ENCODE measurements at places on chromosomes 2 and 18.
A peak's percentile ranks its signal among the peaks of the same experiment; 100 is the strongest.

DNA sequence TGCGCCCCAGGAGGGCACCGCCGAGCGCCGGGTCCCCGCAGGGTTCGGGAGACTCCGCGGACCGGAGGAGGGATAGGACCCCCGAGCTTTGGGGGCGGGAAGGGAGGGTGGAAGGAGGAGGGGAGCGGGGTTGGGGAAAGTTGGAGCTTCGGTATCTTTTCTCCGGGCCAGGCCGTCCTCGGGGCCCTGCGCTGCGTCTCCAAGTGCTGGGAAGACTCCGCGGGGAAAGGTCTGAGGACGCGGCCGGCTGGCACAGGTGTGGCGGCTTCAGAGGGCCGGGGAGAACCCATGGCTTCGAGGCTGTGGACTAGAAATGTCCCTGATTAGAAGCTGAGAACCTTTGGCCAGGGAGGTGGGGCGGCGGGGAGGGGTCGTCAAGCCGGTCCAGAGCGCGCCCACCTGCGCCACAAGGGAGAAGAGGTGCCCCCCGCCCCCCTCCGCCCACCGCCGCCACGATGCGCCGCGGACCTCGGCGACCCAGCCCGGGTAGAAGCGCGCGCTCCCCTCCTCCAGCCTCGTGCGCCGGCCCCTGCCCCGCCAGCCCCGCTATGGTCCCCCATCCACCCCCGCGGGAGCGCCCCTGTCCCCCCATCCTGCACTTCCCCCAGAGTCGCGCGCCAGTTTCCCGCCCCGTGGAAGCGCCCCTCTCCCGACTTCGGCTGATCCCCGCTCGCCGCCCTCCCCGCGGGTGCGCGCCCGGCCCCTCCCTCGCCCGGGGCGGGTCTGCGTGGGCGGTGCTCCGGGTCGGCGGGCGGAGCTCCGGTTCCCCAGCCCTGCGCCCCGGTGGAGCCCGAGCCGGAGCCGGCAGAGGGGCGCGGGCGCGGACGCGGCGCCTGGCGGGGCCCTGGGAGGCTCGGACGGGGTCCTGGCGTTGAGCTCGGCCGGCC lies at the start of gene SNTG2:
TSS of gene SNTG2 (plus strand) at position 770 of the 887 bp plus-strand sequence. CDS start 148 bp downstream, outside the sequence.
- no peak for DNase-seq

DNA sequence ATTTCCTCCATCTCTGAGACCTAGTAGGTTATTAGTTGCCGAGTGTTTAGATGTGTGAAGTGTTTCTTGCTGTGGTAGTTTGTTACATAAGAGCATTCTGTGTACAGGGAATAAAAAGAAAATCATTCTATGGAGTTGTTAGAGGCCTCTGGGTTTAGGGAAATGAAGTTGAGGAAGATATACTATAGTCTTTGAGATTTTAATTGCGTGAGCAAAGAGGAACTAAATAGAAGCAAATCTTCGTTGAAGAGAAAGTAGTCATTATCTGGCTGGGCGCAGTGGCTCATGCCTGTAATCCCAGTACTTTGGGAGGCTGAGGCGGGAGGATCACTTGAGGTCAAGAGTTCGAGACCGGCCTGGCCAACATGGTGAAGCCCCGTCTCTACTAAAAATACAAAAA lies 19.0 kb downstream of the USP39 start:
- no peak for DNase-seq

- DNase-seq, result no peak
Measured at GRCh38 chr2:173602153-173602795, 247.6 kb downstream of the CDCA7 start.

DNA sequence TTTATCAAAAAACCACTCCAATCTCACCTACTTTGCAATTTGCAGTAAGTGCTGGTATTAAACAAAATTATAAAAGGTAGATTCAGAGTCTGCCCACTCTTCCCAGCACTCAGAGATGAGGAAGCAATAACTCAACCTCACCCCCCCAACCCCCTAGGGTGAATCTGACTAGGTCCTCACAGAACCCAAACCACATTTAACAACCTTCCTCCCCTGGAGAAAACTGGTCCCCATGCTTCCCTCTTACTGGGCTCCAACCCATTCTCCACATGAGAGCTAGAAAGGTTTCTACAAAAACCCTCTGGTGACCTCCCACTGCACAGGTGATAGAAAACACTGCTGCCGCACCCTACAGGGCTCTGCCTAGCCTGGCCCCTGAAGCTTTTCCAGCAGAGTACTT lies 40.5 kb upstream of the BMP10 start:
- no peak for DNase-seq

- DNase-seq, result peak; percentile 40
Measured at GRCh38 chr2:25349397-25349796, 7.7 kb upstream of the DNMT3A start.

GRCh38 chr2:155095613-155096012 lies 397.1 kb downstream of the KCNJ3 start:
- DNase-seq, result no peak

DNA sequence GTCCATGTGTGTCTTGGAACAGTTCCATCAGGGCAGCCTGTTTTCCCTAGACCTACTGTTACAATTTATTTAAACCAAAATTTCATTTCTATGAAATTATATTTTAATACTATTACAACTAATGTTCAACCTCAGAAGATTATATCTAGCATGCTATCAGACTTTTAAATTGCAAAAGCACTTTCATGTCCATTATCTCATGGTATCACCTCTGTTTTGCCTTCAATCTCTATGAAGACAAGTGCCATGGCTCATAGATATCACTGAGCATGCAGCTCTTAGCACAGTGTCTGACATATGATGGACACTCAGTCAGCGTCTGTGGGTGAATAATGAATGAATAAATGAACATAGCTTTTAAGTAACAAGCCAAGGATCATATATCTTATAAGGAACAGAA lies 288.8 kb downstream of the RAD51AP2 start:
- no peak for DNase-seq

All from RKO (cell line).